ENCODE measurements at places on chromosomes 16 and 17.

- peak; percentile 32 for DNase-seq
Measured at GRCh38 chr17:73785496-73785895, 141.3 kb upstream of the SDK2 start.

GRCh38 chr17:47967607-47968252 lies 3.2 kb upstream of the CDK5RAP3 start:
- no peak for DNase-seq

DNA sequence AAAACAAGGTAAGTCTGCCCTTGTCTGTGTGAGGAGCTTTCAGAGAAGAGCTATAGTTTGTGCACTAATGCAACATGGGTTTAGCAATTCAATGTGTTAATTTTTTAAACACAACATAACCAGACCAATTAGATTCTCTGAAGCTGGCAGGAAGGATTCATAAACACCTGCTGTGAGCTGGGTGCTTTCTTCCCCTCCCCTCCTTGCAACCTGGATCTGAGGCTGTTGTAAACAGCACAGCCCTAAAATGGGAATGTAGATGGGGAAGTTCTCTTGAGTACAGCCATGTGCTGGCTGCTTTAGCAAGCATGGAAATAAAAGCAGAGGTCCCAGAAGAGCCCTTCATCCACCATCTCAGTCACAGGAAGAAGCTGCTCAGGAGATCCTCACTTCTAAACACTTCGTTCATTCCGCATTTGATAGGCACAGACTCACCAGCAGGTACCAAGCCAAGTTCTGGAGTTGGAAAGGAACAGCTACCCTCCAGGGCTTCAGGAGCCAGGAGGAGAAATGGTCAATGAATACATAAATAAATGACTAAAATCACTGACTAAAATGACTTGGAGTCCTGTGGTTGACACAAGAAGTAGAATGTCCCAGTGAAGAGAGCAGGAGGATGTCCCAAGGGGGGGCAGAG lies 21.7 kb downstream of the AXIN2 start:
- DNase-seq: no peak

- no peak for DNase-seq
Measured at GRCh38 chr16:61726701-61727100, 309.5 kb downstream of the CDH8 start.

DNA sequence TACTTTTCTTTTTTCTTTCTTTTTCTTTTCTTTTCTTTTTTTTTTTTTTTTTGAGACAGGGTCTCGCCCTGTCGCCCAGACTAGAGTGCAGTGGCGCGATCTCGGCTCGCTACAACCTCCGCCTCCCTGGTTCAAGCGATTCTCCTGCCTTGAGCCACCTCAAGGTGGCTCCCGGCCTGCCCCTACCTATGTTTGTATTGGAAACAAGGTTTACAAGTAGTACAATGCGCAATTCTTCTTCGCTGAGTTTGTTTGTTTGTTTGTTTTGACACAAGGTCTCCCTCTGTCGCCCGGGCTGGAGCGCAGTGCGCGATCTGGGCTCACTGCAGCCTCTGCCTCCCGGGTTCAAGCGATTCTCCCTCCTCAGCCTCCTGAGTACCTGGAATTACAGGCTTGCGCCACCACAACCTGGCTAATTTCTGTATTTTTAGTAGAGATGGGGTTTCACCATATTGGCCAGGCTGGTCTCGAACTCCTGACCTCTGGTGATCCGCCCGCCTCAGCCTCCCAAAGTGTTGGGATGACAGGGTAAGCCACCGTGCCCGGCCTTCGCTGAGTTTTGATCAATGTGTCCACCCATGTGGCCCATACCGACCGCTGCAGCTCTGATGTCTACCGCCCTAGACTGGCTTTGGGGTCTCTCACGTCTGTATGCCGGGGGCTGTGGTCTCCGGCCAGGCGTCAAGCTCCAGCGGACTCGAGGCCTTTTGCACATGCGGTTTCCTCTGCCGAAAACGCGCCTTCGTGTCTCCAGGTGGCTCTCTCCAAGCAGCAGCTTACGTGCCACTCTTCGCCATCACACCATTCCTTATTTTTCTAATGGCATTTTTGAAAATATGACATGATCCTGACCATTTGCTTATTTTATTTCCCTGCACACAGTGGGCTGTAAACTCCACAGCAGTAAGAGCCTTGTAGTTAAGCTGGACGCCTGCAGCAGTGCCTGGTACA lies 1.1 kb upstream of the YBX2 start:
- DNase-seq: peak; percentile 49

Data from neural progenitor cell (in vitro differentiated cells).